ENCODE measurements at places on chromosomes 5 and 9.
A peak's percentile ranks its signal among the peaks of the same experiment; 100 is the strongest.

- DNase-seq = no peak
Measured at GRCh38 chr5:163512526-163512925, 7.1 kb downstream of the MAT2B start.

DNA sequence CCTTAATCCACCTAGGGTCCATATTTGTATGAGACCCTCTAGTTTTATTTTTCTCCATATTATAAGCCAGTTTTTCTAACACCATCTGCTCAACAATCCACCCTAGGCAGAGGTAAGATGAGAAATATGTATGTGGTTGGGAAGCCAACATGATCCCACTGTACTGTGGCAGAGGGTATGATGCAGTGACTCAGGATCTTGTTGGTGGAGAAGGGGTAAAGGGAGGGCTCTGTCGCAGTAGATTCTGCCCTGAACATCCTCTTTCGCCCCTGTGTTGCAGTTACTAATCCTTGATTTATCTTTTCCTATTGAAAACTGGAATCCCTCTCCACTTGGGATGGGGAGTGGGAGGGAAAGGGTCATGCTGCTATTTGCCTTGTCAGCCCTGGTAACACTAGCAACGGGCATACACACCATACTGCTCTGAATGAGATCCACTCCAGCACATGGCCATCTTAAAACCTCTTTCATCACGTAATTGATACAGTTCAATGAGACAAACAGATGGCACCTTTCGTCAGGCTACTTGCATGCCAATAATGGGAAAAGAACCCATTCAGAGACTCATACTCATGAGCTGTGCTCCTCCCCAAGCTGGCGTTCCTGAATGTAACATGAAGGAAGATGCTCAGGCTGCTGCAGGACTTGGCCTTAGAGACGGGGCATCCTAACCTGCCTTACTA lies 63.0 kb downstream of the ADAMTS12 start:
- no peak for DNase-seq

DNA sequence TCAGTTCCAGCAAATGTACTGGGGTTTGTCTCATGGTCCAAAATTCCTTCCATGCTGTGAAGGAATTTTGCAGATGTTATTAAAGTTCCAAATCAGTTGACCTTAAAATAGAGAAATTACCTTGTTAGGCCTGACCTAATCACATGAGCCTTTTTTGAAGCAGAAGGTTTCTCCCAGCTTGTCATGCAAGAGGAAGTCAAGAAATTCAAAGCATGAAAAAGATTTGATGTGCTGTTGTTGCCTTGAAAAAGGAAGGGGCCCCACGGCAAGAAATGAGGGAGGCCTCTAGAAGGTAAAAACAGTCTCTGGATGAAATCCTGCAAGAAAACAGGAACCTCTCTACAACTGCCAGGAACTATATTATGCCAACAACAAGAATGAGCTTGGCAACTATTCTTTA lies 24.2 kb upstream of the HAPLN1 start:
- no peak for DNase-seq

GRCh38 chr9:33429256-33429985 lies 18.0 kb downstream of the AQP3 start:
- no peak for DNase-seq

DNA sequence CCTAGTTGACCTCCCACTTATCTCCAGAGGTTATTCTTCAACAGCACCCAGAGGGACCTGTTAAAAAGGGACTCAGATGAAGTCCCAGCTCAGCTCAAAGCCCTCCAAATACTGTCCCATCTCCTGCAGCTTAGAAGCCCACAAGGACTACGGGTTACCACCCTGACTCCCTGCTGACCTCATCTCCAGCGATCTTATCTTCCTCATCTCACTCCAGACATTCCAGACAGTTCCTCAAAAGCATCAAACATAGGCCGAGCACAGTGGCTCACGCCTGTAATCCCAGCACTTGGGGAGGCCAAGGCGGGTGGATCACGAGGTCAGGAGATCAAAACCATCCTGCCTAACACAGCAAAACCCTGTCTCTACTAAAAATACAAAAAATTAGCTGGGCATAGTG lies 263.8 kb upstream of the TLE4 start:
- DNase-seq = no peak

- no peak for DNase-seq
Measured at GRCh38 chr9:82458296-82458695, 469.7 kb downstream of the SPATA31D1 start.

DNA sequence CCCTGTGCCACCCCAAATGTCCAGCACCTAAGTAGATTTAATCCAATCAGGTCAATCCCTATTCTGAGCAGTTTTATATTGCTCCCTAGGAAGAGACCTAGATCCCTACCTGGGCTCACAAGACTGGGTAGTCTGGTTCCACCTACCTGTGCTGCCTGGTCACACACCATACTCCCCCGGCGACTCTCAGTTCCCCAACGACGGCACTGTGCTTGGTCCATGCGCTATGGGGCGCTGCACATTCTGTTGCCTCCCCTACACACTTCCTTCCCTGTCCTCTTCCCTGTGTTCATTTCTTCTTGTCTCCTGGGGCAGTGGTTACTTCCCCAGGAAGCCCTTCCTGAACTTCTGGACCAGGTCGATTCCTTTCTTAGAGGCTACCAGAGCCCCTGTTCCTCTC lies 109.9 kb upstream of the IL12B start:
- DNase-seq = no peak

DNA sequence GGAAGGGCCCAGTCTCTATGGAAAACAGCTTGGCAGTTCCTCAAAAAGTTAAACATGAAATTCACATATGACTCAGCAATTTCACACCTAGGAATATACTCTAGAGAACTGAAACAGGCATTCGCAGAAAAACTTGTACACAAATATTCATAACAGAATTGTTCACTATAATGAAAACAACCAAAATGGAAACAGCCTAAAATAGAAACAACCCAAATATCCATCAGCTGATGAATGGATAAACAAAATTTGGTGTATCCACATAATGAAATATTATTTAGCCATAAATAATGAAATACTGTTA lies 4.8 kb upstream of the GPR150 start:
- DNase-seq = no peak

- DNase-seq = no peak
Measured at GRCh38 chr5:133520062-133520461, 92.3 kb downstream of the FSTL4 start.

DNA sequence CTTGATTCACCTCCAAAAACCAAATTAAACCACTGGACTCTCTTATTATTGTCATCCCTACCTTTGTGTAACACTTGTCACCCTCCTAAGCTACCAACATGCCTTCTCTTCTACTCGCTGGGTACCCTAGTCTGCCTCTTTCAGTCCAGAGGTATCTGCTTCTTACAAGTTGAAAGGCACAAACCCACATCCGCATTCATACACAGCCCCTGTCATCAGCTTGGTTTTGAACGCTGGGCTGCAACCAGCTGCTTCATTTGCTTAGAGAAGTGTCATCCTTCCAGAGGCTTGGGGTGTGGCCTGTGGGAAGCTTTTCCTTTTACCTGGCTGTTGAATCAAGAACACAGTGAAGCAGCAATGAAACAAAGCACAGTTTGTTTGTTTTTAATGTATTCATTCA lies 138.8 kb upstream of the WWC1 start:
- DNase-seq = no peak

GRCh38 chr5:43367909-43368669 lies 44.1 kb downstream of the CCL28 start:
- DNase-seq = no peak

DNA sequence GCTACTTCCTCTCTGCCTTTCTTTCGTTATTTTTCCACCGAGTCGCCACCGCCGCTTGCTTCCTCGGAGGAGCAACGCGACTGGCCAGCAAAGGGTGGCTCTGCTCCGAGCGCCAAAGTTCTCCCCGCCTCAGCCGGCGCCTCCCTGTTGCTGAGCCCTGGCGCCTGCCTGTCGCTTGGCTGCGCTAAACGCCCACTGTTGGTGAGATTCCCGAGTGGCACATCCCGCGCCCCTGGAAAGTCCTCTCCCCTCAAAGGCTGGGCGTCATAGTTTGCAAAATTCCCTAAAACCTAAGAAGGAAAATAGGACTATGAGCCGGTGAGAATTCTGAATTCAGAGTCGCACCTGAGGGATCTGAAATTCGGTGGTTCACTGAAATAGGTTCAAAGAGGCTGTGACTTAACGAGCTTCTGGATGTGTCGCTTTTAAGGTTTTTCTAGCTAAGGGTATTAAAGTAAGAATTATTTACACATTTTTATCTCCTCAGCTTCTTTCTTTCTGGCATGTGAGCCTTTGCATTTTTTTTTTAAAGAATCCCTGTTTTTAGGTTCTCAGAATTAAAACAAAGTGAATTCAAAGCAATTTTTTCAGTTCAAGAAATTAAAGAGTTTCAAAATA lies at the start of gene GRIN3A:
TSS of gene GRIN3A (minus strand) at position 82 of the 618 bp plus-strand sequence. CDS start 668 bp downstream, outside the sequence.
- DNase-seq = no peak

DNA sequence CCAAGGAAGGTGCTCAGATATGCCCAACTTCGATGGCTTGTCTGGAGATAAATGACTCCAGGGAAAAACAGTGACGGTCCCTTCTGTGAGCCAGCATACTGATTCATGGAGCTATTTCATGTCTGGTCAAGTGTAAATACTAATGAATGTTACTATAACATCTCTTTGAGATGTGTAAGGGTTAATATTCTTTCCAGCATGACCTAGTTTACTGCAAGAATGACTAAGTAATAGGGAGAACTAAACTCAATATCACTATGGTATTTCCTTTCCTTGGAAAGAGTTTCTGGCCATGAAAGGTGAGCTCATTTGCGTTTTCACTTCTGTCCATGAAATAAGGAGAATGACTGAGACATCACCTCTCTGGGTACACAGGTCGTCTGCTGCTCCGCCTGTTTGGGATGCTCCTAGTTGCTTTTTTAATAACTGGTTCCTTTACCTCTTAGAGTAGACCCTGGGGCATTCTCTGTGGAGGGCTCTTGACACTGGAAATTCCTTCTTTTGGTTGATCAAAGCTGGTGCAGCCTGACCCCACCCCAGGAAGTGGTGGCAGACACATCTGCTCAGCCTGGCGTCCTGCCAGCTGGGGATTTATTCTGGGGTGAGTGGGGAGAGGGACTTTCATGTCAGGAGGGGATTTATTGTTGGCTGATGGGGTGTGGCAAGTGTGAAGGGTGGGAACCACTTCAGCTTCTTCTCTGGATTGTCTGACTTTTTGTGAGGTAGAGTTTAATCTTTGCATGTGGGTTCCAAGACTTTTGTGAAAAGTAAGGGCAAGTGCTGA lies 250.0 kb upstream of the MPDZ start:
- DNase-seq = no peak

DNA sequence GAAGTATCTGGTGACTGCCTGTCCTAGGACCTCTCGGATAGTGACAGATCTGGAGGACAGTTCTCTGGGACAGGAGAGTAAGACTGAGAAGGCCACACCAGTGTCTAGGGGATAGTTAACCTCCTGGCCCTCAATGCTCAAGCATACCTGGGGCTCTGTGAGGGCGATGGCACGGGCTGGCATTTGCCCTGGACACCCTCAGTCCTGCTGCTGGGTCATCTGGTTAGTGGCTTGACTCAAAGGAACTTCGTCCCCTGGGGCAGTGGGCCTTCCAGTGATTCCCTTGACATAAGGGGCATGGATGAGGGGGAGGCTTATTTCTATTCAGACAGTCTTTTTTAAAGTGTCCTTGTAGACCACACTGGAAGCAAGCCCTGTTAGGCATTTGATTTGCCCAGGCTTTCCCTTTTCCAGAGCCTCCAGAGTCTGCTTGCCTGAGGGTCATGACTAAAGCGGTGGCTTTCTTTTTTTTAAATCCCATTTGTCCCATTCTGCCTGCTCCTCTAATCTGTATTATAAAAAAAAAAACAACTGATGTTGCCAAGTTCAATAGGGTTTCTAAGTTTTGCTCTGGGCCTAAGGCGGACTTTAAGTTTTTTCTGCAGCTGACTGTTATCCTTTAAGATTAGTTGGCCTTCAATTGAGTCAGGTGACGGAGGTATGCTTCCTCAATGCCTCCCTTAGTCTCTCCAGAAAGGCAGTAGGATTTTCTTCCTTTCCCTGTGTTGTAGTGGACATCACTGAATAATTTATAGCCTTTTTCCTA lies 2083.5 kb upstream of the C9orf72 start:
- DNase-seq = no peak

DNA sequence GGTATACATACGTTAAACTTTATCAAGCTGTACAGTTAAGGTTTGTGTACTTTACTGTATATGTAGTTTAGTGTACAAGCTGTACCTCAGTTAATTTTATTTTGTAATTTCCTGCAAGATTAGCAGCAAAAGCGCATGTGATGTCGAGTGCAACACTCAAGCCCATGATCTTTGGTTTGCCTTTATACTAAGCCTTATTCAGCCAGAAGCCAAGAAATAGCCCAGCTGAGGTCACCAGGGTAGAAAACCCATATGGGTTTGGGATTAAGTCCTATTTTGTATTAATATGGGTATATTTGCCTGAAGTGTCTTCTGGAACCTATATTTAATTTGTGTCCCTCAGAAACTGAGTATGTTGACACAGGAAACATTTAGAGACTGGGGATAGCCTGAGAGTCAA lies 59.3 kb downstream of the ZFAND5 start:
- DNase-seq = no peak

GRCh38 chr5:81717226-81717625 lies 33.7 kb downstream of the SSBP2 start:
- no peak for DNase-seq

DNA sequence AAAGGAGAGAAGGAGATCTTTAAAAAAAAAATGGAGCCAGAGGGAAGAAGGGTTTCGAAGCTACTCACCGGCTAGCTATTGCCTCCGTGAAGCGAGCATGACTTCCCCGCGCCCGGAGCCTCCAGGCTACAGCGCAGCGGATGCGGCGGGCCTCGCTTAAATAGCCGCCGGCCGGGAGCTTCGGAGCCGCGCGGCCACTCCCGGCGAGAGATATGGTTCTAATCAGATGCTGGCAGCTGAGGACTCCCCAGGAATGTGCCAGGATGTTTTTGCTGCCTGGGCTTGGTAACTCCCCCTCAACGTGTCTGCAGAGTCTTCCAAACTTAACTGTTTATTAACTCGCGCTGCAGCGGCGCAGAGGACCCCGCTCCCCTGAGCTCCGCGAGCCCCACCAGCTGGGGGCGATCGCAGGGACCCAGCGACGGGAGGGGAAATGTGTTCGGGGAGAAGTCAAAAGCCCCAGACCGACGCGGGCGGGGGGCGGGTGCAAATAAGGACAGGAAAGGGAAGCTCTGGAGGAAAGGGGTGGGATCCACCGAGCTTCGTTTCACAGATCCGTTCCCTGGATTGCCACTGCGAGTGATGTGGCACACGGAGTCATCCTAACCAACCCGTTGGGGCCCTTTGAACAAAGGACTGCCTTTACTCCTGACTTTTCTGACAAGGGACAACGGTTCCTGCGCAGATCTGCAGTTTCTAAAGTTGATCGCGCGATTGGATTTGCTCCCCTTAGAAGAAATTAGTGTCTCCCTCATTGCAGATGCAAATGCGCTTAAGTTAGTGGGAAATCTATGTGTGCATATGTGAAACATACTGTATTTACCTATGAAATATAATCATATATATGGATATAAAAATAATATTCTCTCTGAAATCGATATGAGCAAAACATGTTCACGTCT lies at the start of gene DAB2:
TSS of gene DAB2 (minus strand) at position 245 of the 902 bp plus-strand sequence. CDS start 30,660 bp downstream, outside the sequence.
- peak; percentile 15 for DNase-seq

GRCh38 chr5:38420691-38421390 lies 135.6 kb downstream of the LIFR start:
- no peak for DNase-seq
